ENCODE measurements at places on chromosomes 3 and 15.
A peak's percentile ranks its signal among the peaks of the same experiment; 100 is the strongest.

GRCh38 chr3:155500194-155500818, 206.8 kb upstream of the STRIT1 start:
- DNase-seq, result no peak

DNA sequence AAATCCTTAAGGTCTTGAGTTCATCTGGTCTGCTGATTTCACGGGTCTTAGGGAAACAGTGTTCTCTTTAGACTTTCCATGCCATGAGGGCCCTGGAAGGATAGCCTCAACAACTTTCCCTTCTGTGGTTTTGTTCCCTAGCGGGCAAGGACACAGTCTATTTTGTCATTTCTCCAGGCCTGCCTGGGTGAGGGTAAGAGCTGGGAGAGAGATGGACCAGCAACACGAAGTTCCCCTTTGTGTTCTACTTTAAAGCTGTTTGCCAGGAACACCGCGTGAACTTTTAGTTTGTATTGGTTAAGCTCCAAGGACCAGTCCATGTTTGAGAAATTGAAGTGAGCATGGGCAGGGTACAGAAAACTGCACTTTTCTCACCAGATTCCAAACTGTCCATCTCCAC, 20.9 kb downstream of the ST3GAL6 start:
- no peak for DNase-seq

GRCh38 chr3:124859025-124859424, 28.1 kb downstream of the ITGB5 start:
- no peak for DNase-seq

GRCh38 chr15:71093054-71094024, 21.9 kb upstream of the THSD4 start:
- DNase-seq, result no peak

DNA sequence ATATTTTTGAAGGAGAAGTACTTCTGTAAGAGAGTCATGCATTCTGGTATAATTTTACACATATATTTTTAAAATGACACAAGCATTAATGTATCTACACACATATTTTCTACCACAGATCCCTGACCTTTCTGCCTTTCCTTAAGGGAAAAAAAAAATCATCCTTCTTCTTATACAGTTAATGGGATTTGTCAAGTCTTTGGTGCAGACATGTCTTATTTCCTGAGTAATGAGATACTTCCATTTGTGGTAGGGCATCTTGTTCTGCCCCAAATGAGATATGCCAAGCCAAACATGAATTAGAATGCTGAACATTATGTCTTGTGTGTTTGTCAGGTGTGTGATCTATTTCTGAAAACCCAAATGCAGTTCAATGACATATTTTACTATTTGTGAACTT, 329.9 kb downstream of the RBMS3 start:
- DNase-seq, result no peak

GRCh38 chr3:171846597-171846996, 3.4 kb downstream of the TMEM212 start:
- no peak for DNase-seq

- DNase-seq, result no peak
Observed at GRCh38 chr15:88232771-88233201, 23.8 kb downstream of the NTRK3 start.

GRCh38 chr3:53822331-53822741, 23.9 kb downstream of the CHDH start:
- DNase-seq, result no peak

GRCh38 chr15:92809880-92810361, 90.2 kb upstream of the CHD2 start:
- peak; percentile 11 for DNase-seq

DNA sequence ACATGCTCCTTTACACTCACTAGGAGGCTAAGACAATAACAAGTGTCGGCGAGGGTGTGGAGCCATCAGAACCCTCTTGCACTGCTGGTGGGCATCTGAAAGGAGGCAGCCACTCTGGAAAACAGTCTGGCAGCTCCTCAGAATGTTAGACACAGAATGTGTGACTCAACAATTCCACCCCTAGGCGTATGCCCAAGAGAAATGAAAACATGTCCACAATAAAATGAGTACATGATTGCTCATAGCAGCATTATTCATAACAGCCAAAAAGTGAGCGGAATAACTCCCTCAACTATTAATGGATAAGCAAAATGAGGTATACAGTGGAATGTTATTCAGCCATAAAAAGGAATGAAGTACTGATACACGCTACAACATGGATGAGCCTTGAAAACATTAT, 57.8 kb downstream of the WNT7A start:
- no peak for DNase-seq

DNA sequence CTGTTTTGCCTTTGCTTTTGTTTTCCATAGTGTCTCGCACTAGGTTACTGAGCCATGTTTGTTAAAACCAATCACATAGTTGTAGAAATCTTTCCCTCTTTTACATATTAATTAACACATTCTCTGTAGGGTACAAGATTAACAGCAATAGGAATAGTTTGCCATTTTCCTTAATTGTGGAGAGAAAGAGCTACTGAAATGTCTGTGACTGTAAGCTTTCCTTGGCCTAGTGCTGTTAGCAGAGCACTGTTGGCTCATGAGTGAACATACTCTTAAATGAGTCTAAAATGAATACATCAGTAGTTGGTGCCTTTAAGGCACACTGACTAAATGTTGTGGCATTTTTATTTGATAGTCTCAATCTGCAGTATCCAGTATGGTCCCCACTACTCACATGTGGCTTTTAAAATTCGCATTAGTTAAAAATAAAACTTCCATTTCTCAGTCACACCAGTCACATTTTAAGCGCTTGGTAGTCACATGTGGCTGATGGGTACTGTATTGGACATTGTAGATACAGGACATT, 28.2 kb downstream of the CHD2 start:
- DNase-seq, result no peak

GRCh38 chr15:63059573-63060216, 17.1 kb downstream of the TPM1 start:
- DNase-seq, result no peak

DNA sequence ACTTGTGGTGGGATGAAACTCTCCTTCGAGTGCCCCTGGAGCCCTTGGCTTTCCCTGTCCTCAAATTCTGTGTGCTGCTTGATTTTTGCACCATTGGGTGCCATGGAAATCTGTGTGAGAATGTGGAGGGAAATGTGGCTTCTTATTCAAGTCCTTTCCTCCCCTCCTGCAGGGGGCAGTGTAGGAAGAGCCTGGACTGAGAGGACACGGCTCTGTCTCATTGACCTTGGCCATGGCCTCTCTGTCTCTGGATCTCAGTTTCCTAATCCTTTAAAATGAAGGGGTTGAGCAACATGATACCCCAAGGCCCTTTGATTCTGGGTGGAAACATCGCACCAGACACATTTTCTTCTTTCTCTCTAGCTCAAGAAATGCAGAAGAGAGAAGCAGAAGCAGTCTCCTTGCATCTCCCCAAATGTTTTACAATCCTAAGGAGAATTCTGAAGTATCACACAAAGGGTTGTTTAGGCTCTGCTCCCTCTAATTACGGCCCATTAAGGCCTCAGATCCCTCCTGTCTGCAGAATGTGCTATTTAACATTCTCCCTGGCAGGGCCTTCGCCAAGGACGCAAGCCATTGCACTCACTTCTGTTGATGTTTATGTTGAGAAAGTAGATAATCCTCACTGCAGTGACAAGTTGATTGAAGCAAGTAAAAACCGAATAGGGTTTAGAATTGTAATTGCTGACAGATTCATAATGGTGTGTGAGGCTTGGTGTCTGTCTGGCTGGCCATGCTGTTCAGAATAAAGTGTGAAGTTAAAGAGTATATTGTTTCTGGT, 169.1 kb downstream of the TPRG1 start:
- no peak for DNase-seq

DNA sequence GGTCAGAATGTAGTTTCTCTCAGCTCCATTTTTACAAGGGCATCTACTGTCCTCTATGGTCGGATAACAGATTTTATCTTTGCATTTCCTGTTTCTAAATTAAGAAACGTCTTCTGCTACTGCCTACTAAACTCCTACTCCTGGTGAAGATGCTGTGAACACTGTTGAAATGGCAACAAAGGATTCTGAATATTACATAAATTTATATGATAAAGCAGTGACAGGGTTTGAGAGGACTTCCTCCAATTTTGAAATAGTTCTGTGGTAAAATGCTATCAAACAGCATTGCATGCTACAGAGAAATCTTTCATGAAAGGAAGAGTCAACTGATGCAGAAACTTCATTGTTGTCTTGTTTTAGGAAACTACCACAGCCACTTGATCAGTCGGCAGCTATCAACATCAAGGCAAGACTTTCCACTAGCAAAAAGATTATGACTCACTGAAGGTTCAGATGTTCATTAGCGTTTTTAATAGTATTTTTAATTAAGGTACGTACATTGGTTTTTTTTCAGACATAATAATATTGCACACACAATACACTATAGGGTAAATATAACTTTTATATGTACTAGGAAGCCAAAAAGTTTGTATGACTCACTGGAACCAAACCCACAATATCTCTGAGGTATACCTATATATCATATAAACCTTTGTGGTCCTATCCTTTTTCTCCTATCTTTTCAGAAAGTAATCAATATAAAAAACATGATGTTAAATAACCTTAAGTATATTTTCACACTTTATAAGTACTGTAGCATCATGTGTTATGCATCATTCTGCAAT, 156.1 kb downstream of the STAG1 start:
- no peak for DNase-seq
